ENCODE measurements at places on chromosomes 6 and 20.

DNA sequence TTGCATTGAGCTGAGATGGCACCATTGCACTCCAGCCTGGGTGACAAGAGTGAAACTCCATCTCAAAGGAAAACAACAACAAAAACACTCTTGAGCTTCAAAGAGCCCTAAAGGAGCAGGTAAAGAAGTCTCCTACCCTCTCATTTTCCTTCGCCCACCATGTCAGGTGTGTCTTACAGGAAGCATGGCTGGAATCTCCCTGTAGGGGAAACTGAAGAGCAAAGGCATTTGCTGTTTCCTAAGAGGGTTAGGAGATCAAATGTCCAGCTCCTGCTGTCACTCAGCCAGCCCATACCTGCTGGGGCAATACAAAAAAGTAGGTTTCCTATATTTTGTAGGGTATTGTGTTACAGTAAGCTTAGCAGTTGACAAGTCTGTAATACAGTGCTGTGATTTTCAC is 43.3 kb downstream of the SPATA2 start:
- no peak for DNase-seq

- DNase-seq: no peak
Measured at GRCh38 chr6:156720691-156721685, 56.2 kb upstream of the ARID1B start.

GRCh38 chr6:6701864-6702263 is 113.3 kb downstream of the LY86 start:
- no peak for DNase-seq

DNA sequence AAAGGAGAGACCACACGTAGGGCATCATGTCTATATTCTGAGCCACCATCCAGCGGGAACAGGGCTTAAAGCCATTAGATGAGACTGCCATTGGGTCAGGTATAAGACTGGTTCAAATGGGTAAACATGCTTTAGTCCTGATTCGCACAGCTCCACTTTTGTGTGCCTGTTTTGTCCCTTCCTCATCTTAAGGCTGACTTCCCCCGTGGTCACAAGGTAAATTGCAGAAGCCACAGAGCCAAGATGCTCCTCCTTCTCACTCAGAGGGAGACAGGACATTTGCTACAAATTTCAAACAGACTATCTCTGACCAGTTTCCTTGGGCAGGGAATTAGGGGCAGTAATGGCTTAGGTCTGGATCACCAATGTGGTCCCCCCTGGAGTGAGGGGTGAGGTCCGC is 11.4 kb upstream of the IFNGR1 start:
- DNase-seq: no peak

DNA sequence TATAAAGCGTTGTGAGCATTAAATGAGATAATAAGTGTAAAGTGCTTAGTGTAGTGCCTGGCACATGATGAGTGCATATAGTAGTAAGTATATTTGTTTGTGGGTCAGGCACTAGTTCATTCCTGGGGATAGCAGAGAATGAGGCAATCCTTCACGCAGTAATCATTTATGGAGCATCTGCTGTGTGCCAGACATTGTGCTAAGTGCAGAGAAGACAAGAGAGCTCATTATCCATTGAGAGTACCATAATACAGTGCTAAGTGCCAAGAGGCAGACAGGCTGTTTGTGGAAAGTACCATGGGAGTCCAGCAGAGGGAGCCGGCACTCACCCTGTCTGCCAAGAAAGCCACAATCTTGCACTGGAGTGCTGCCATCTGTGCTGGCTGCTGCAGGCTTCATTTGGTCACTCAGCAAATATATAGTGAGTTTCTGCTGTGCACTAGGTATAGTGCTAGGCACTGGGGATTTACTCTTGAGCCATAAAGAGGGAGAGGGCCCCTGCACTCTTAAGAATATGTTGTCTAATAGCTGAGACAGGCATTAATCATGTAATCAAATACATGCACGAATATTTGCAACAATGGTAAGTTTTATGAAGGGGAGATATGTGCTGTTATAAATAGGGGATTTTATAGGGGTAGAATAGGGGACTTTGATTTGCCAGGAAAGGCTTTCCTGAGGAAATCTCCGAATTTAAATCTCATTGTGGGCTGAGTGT is 12.9 kb upstream of the MROH8 start:
- DNase-seq: peak; percentile 36

DNA sequence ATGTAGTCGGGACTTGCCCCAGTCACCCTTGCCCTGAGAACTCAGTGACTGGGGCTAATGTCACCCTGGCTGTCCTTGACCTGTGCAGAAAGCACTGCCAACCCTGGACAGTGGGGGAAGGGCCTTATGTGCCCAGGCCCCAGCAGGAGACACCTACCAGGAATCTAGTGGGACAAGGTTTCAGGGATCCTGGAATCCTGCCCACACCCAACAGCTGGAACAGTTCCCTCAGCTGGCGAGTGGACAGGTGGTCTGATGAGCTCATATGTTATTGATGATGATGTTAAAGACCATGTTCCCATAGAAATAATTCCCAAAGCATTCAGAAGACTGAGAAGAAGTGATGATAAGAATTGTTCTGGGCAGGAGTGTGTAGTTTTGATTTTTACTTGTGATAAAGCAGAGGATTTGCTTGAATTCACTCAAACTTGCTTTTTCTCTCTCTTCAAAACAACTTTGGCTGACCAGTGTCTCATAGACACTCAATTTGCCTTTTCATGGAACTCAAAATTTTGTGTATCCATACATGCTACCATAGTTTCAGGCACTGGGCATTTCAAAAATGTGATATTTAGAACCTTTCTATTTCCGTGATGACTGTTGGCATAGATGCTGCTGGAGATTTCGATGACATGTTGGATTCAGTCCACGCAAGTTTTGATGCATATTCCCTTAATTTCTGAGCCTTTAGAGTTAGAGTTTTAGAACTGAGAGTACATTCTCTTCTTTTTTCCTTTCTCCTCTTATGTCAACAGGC is 79.3 kb downstream of the SLC22A3 start:
- DNase-seq: no peak

DNA sequence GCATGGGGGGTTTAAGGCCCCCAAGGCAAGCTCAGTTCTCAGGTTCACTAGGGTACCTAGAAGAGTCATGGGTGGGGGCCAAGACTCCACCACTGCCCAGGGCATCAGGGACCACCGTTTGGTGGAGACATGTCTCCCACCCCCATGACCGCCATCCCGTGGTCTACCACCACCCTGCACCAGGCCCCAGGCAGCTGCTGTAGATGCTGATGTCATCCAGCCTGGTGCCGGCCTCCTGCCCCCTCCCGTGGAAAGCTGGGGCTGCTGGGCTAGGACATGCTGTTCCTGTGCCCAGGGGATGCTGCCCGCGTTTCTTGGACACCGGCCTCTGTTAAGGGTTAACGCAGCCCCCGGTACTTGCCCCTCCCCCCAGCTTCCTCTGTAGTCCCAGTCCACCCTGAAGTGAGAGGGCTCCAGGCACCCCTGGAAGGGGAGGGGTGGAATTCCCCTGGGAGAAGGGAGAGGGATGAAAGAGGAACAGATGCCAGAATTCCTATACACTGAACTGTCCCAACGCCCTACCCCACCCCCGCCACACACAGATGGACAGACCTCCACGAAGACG is 587 bp downstream of the IP6K3 start:
- DNase-seq: no peak

GRCh38 chr6:106448000-106448426 is 87.5 kb downstream of the CRYBG1 start:
- DNase-seq: no peak

DNA sequence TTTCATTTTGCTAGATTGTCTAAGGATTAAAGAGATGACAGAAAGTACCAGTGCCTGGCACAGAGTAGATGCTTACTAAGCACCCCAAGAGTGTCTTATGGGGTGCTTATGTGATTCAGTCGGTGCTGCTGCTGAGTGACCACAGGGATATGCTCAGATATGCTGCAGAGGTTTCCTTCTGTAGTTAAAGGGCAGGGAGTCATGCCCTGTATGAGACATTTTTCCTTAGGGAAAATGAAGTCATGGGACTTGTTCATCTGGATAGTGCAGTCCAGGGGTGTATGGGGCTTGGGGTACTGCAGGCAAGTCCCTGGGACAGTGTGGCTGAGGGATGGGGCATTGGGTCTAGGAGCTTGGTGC is 25.1 kb downstream of the TOX2 start:
- no peak for DNase-seq

GRCh38 chr6:90547991-90548390 is 38.9 kb downstream of the MAP3K7 start:
- DNase-seq: no peak

DNA sequence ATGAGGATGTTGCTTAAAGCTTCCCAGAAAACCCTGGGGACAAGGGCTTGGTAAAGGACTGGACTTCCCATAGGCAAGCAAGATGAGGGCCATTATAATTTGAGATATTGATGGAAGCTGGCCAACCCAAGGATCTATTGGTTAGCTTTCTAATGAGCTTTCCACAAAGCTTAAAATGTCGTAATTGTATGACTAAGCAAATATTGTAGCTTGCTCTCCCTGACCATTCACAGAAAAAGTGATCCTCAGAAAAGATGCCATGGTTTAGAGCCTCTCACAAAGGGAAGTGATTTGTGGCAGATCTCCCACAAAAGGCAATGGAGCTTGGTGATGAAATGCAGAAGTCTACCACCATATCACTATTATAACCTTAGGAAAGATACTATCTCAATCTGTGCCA is 13.6 kb downstream of the IL17F start:
- DNase-seq: no peak

DNA sequence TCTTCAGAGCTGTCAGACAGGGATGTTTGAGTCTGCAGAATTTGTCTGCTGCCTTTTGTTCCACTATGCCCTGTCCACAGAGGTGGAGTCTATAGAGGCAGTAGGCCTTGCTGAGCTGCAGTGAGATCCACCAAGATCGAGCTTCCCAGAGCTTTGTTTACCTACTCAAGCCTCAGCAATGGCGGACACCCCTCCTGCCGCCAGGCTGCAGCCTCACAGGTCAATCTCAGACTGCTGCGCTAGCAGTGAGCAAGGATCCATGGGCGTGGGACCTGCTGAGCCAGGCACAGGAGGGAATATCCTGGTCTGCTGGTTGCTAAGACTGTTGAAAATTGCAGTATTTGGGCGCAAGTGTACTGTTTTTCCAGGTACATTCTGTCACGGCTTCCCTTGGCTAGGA is 28.4 kb upstream of the RAB32 start:
- DNase-seq: no peak

GRCh38 chr20:46551522-46552381 is 1.3 kb upstream of the OCSTAMP start:
- no peak for DNase-seq

DNA sequence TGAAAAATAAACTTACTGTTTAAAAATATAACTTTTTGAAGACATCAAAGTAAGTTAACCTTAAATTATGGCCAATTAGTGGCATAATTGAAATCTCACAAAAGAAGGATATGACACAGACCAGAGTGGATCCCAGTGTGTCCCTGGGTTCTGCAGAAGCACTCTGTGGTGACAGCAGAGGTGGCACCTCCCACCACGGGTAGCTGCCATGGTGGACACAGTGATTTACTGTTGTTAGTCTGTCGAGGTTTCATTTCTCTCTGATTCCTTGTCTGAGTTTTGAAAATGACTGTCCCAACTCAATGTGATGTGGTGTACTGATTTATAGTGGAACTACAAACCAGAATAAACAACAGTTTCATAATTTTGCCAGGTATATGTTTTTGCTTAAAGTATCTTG is 76.5 kb downstream of the TULP4 start:
- no peak for DNase-seq

DNA sequence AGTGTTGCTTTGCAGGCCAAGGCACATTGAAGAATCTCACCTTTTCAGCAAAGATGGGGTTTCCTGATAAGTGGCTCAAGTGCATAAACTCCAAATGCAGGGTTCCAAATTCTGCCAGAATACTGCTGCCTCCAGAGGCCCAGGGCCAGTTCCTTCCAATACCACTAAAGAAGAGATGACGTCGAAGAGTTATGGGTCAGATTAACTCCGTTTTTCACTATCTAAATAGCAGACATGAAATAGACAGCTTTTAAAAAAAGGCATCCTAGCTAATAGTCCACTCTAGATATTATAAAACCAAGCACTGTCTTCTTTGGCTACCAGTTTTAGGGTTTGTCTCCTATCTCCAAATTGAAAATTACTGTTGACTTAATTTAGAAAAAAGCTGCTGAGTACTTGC is 126.3 kb upstream of the FAM184A start:
- no peak for DNase-seq

DNA sequence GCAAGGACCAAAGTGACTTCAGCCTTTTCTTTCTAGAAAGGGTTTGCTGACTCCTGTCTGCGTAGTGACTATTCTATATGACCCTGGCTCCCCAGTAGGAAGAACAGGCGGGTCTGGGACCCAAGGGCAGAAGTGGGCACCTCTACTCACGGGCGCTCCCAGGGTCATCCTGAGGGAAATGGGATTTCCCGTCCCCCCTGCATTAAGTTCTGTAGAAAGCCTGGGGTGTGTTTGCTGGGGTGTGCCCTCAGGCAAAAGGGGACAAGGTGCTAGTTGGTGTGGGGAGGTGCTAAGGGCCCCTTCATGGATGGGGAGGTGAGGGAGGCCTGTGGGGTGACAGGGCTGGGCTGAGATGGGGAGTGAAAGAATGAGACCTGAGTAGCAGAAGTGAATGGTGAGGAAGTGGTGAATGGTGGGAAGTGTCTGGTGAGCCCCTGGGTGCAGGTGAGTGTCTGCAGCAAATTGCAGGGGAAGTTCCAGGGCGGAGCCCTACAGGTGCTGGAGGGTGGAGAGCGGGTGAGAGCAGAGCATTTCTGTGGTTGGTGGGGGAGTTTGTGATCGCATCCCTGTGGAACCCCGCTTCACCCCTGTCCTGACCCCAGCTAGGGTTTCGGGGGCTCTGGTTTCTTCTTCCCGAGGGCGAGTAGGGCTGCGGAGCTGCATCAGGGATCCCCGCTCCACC is 21.1 kb downstream of the RAET1L start:
- no peak for DNase-seq

- DNase-seq: no peak
Measured at GRCh38 chr20:59159091-59159490, 4.5 kb upstream of the ZNF831 start.

- no peak for DNase-seq
Measured at GRCh38 chr6:147166992-147167391, 37.2 kb upstream of the STXBP5 start.

GRCh38 chr6:114281496-114281895 is 61.3 kb downstream of the HS3ST5 start:
- DNase-seq: no peak

DNA sequence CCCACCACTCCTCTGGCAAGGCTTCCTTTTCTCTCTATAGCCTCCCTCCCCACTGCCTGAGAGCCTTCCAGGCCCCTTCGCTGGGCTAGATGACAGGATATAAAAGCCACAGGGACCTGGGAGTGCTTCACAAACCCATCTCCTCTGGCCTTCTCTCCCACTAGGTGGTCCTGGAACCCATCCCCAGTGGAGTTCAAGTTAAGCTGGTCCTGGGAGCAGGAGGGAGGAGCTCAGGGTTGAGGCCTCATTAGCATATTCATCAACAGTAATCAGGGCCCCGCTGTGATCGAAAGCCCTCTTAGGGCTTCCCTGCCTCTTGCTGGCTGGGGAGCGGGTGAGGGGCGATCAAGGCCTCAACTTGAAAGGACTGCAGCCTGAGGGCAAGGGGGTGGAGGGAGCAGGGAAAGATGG is 9.1 kb downstream of the EBF4 start:
- no peak for DNase-seq

GRCh38 chr6:87391334-87391733 is 16.4 kb upstream of the CFAP206 start:
- DNase-seq: no peak

- DNase-seq: no peak
Measured at GRCh38 chr20:9523636-9524035, 9.2 kb downstream of the LAMP5 start.

GRCh38 chr6:14876778-14877613 is 368.9 kb upstream of the JARID2 start:
- DNase-seq: no peak
